ENCODE measurements at places on chromosomes 3 and 15. TPM values are rescaled to one million over a fixed set of nuclear protein-coding genes. Genes with fewer than 3 reads are reported as not detected.
A peak's percentile ranks its signal among the peaks of the same experiment; 100 is the strongest.

- DNase-seq: no peak
Observed at GRCh38 chr3:122944671-122945161, 82.8 kb downstream of the SEMA5B start.

DNA sequence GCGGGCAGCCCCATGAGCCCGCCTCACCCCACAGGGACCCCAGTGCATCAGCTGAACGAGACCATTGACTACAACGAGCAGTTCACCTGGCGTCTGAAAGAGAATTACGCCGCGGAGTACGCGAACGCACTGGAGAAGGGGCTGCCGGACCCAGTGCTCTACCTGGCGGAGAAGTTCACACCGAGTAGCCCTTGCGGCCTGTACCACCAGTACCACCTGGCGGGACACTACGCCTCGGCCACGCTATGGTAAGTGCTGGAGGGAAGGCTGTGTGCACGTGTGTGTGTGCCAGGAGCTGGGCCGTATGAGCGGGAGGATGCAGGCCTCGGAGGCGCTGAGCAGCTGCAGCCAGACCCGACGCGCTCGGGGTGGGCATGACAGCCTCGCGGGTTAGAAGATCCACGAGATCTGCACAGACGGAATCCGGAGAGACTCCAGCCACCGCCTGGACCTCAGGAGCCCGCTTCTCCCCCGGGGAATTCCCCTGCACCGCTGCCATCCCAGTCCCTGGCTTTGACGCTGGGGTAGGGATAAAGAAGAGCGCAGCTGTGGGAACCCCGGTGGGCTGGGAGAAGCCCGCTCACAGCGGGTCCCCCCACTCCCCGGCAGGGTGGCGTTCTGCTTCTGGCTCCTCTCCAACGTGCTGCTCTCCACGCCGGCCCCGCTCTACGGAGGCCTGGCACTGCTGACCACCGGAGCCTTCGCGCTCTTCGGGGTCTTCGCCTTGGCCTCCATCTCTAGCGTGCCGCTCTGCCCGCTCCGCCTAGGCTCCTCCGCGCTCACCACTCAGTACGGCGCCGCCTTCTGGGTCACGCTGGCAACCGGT lies 2.6 kb downstream of the DUOXA2 start:
- DNase-seq: no peak

- no peak for DNase-seq
Observed at GRCh38 chr3:123606527-123606926, 21.7 kb upstream of the HACD2 start.

TTLL13 gene
- 0.69 TPM for total RNA-seq

IQCF5 gene
- total RNA-seq: not detected

DLEC1 gene
- total RNA-seq: not detected

DNA sequence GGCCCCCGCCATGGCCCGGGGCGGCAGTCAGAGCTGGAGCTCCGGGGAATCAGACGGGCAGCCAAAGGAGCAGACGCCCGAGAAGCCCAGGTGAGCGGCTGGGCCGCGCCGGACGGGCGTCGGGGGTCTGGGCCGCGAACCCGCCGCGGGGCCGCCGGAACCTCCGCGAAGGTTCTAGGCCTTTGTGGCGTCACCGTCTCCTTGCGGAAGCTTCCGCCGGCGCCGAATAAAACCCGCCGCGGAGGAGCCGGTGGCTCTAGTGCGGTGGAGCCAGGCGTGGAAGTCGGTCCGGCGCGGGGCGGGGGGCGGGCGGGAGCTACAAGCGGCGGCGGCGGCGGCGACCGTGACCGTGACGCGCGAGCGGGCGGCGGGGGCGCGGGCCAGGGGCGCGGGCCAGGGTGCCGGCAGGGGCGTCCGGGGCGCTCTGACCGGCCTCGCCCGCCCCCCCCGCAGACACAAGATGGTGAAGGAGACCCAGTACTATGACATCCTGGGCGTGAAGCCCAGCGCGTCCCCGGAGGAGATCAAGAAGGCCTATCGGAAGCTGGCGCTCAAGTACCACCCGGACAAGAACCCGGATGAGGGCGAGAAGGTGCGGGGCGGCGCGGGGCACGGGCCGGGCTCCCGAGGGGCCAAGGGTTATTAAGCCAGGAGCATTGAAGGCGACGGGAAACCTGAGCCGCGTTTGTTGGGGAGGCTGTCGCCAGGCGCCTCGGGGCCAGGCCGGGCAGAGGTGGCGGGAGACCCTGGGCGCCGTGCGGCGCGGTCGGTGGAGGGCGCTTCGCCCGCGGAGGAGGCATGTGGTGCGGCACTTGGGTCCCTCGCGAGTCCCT lies at the start of gene DNAJA4:
Gene DNAJA4, plus strand, starts transcription at position 259 of the 833 bp plus-strand sequence. Its CDS starts 202 bp downstream, at position 461.
- DNase-seq: peak; percentile 76

ADGRG7 gene
- not detected for total RNA-seq

PLA2G4F gene
- 1.9 TPM for total RNA-seq

DNA sequence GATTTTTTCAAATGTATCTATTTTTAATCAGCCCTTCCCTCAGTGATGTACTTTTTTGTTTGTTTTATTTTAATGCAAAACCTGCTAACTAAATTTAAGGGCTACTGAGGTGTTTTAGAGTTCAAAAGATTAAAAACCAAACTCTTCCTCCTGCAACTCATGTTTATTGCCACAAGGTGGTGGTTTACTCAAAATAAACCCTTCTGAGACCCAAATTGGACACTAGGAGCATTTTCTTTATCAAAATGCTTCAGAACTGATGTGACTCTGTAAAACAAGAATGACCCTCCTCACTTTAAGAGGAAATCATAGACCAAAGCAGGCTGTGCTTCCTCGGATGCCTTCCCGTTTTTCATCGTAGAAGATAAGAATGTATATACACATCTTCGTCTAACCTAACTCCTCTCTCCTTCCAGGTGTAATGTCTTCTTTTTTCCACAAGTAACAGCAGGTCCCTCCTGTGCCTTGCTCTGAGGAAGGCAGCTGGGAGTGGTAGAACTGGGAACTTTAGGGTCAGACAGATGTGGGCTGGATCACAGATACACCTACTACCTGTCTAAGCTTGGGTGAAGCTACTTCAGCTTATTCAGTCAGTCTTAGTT lies 2.9 kb upstream of the NME9 start:
- DNase-seq: no peak

DNA sequence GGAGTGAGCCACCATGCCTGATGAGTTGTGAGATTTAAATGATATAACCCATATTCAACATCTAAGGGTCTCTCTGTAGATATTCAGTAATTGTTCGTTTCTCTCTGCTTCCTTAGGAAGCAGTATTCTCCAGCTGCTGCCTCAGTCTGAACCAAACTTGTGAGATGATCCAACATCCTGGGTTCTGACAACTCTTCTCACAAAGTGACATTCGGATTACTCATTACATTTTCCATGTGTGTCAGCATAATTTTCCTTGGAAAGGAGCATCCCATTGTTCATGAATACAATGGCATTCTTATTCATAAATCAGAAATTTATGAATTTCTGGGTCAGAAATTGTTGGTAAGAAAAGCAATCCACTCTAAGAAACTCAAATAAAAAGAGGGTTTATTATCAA lies 15.0 kb upstream of the SEC22A start:
- DNase-seq: no peak

GCSAM gene
- not detected for total RNA-seq

GRCh38 chr15:51156957-51157356 lies 62.3 kb upstream of the TNFAIP8L3 start:
- DNase-seq: no peak

DNA sequence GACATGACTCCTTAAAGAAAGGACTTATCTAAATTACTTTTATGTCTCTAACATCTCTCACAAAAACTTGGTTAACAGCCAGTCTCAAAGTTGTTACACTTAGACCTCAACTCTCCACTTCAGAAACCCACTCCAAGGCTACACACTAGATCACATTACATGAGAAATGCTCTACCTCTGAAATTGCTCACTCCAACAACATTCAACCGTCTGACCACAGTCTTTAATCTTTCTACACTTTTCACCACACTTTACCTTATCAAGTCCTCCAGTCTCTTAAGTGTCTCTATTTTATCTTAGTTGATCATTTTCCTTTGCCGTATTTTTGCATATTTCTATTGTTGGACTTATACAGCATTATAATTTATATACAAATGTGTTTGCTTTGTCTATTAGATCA lies 5.8 kb downstream of the SLC12A6 start:
- no peak for DNase-seq

AGTR1 gene
- total RNA-seq: 7.4 TPM

- no peak for DNase-seq
Observed at GRCh38 chr3:138011722-138012121, 1.8 kb downstream of the CLDN18 start.

OGG1 gene
- total RNA-seq: 6.9 TPM

C3orf85 gene
- not detected for total RNA-seq
